Prostate gland (tissue), 2 donors: ENCODE measurements at places on chromosomes 2 and 18. TPM values are rescaled to one million over a fixed set of nuclear protein-coding genes. Genes with fewer than 3 reads are reported as not detected.

DNA sequence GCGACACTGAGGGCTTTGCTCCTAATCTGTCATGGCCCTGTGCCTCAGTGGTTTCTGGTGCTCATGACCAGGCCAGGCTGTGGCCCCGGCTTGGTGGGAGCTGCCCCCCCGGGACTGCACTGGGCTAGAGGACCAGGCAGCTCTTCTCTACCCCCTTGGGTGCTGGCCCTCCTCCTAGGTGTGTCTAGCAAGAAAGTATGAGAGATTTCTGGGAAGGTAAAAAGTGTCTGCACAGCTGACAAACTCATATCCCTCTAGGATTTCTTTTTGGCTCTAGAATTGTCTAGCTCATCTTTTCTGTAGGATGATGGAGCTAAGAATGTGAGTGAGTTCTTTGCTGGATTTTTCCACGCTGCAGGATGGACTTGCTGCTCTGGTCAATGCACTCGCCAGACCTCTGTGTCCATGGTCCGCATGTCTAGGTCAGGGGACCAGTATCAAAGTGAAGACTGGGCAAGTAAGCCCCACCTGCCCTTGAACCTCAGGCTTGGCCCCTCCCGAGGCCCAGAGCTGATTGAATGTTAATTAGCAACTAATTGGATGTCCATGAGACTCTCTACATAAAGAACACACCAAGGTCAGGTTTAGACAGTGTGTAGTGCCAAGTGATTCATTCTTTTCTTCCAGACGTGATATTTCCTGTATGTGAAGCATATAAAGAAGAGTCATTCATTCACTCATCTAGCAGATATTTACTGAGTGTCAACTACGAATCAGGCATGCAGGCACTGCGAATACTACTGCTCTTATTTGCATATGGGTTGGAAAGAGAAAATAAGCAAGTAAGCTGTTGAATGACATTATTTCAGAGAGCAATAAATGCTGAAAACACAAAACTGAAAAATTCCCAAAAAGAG lies 15.6 kb upstream of the PSD4 start:
- H3K27me3 ChIP-seq = no peaks in the 10 kb centered on the region
- H3K4me3 ChIP-seq = peak overlapping the region; percentile 57
- peak overlapping the region; percentile 89 for H3K27ac ChIP-seq
- peaks cover 5% of the 10 kb centered on the region for H3K4me1 ChIP-seq
- H3K36me3 ChIP-seq = no peaks in the 10 kb centered on the region
- no peak for DNase-seq

- H3K27me3 ChIP-seq = no peaks in the 10 kb centered on the region
- no peak for DNase-seq
- no peaks in the 10 kb centered on the region for H3K36me3 ChIP-seq
- no peak overlapping the region for H3K4me3 ChIP-seq
- no peak overlapping the region for H3K27ac ChIP-seq
These were observed 315.9 kb upstream of the THUMPD2 start for GRCh38 chr2:40095000-40095399.

DNA sequence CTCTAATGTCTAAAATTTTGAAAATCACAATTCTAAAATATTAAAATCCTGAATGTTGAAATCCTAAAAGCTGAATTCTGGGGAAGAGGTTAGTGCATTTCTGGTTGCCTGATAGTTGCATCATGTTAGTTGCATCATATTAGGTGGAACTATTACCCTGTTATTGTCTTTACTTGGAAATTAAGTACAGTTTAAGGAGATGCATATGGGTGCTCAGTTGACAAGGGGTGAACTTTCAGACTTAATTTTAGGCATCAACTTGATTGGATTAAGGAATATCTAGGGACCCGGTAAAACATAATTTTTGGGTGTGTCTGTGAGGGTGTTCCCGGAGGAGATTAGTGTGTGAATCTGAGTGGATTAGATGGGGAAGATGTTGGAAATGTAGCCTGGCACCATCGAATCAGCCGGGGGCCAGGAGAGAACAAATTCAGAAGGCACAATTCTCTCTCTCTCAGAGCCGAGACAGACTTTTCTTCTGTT lies 409.8 kb downstream of the PLCL1 start:
- no peaks in the 10 kb centered on the region for H3K36me3 ChIP-seq
- no peaks in the 10 kb centered on the region for H3K4me1 ChIP-seq
- no peak overlapping the region for H3K27ac ChIP-seq
- no peak for DNase-seq
- H3K4me3 ChIP-seq = no peak overlapping the region
- H3K27me3 ChIP-seq = no peaks in the 10 kb centered on the region

DNA sequence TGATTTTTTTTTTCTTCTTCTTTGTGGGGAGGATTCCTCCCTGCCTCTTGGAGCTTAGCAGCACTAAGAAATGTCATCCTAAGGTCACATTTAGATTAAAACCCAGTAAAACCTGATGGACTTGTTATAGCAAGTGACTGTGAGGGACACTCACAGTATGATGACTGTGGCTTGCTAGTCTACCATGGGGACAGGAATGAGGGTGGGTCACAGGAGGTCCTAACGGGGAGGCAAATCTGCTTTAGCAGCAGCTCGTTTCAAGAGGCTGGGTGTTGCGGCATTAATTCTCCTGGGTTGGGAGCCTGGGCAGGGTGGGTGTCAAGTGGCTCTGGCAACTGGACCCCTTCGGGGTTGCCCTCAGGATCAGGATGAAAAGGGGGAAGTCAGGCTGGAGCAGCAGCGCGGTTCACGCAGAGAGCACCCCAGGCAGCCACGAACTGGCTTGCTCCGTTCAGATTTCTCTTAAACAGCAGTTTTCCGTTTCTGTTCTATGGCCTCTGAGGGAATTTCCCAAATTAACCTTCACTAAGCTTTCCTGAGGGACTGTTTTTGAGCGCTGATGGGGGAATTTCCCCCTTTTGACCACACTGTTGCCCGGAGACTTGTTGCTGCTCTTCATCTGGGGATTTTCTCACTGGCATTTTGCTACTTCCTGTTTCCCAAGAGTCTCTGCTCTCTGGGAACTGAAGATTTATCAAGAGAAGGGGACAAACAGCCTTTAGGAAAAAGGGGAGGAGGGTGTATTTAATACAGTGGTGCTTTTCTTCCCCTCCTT lies 59.8 kb upstream of the PELI1 start:
- DNase-seq = no peak
- H3K27ac ChIP-seq = peak overlapping the region; percentile 82
- H3K36me3 ChIP-seq = no peaks in the 10 kb centered on the region
- no peak overlapping the region for H3K4me3 ChIP-seq
- peaks cover 11% of the 10 kb centered on the region for H3K4me1 ChIP-seq
- no peaks in the 10 kb centered on the region for H3K27me3 ChIP-seq

Gene CFAP221
- not detected for total RNA-seq

DNA sequence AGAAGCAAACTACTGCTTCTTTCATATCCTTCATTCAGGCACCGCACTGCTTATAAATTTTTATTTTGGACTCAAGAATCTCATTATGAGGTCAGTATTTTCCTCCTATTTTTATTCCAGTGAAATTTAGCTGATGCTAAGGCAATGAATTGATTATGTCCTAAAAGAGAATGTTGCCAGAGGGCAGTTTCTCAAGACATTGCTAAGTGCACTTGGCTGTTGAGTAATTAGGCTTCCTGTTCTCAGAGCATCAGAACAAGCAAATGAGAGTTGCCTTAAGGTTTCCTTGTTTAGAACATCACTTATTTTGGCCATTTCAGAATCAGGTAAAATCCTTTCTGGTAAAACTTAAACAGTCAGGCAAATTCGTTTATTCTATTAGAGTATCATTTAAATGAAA lies 548.6 kb upstream of the ZEB2 start:
- no peak overlapping the region for H3K27ac ChIP-seq
- no peak overlapping the region for H3K4me3 ChIP-seq
- H3K4me1 ChIP-seq = no peaks in the 10 kb centered on the region
- DNase-seq = no peak

DNA sequence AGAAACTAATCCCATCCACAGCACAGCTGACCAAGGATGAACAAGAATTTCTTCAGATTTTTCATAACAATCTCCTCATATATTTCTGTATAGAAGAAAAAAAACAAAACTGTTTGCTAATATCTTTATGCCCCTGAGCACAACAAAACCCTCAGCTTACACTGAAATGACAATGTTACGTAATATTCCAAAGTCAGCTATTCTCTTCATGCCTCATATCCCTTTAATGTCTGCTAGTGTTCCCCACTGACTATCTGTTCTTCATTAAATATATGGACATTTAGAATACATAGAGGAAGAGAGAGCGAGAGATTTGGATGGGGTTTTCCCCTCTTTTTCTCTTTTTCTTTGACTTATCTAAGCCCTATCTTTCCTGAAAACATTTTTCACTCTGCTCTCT lies 87.9 kb upstream of the GULP1 start:
- no peak overlapping the region for H3K4me3 ChIP-seq
- no peaks in the 10 kb centered on the region for H3K4me1 ChIP-seq
- no peak for DNase-seq

GRCh38 chr2:127455566-127456493 lies 37.6 kb downstream of the PROC start:
- no peaks in the 10 kb centered on the region for H3K27me3 ChIP-seq
- no peak for DNase-seq
- H3K4me3 ChIP-seq = no peak overlapping the region
- no peaks in the 10 kb centered on the region for H3K4me1 ChIP-seq
- no peaks in the 10 kb centered on the region for H3K36me3 ChIP-seq

Gene NDC80
- 2.7 TPM for total RNA-seq

GRCh38 chr2:221197225-221197856 lies 374.8 kb downstream of the EPHA4 start:
- H3K4me3 ChIP-seq = no peak overlapping the region
- DNase-seq = no peak
- no peaks in the 10 kb centered on the region for H3K36me3 ChIP-seq
- H3K4me1 ChIP-seq = no peaks in the 10 kb centered on the region
- no peak overlapping the region for H3K27ac ChIP-seq

Gene DHRS9
- total RNA-seq = 0.34 TPM

Gene SLC9A4
- total RNA-seq = not detected

GRCh38 chr2:179239195-179239594 lies 25.4 kb downstream of the SESTD1 start:
- H3K27me3 ChIP-seq = no peaks in the 10 kb centered on the region
- no peak overlapping the region for H3K27ac ChIP-seq
- no peaks in the 10 kb centered on the region for H3K36me3 ChIP-seq
- no peak for DNase-seq
- no peaks in the 10 kb centered on the region for H3K4me1 ChIP-seq

Gene KCNIP3
- 5.1 TPM for total RNA-seq

DNA sequence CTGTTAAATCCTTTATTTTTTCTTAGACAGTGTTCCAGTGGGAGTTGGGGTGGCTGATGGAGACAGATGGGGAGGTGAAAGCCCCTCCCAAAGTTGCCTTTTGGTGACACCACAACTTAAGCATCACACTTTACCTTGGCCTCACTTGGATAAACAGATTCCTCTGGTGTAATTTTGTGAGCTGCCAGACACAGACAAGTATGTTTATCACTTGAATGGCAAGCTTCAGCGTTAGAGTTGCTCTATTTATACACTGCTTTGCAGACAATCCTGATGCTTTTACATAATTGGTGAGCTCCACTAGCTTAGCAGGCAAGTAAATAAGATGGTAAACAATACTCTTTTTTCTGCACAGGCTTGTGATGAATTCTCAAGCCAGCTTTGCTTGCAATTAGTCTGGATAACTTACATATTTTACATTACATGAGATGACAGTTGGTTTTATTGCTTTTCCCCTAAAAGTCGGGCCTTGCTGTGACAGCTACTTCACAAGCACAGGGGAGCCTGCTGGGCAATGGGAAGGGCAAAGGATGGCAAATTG lies 226.2 kb downstream of the SLC8A1 start:
- DNase-seq = no peak
- no peak overlapping the region for H3K4me3 ChIP-seq
- no peak overlapping the region for H3K27ac ChIP-seq
- H3K36me3 ChIP-seq = no peaks in the 10 kb centered on the region

Gene FN1
- total RNA-seq = 84.2 TPM

DNA sequence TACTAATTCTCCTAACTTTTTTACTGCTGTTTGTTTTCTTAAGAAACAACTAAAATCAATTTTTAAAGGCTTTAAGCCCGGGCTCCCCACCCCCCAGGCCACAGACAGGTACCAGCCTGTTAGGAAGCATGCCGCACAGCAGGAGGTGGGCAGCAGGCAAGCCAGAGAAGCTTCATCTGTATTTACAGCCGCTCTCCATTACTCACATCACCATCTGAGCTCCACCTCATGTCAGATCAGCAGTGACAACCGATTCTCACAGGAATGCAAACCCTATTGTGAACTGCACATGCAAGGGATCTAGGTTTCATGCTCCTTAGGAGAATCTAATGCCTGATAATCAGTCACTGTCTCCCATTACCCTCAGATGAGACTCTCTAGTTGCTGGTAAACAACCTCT lies 517.0 kb downstream of the NRXN1 start:
- no peaks in the 10 kb centered on the region for H3K4me1 ChIP-seq
- H3K4me3 ChIP-seq = no peak overlapping the region
- no peaks in the 10 kb centered on the region for H3K27me3 ChIP-seq
- H3K36me3 ChIP-seq = no peaks in the 10 kb centered on the region
- no peak for DNase-seq

- DNase-seq = no peak
- no peaks in the 10 kb centered on the region for H3K27me3 ChIP-seq
- no peaks in the 10 kb centered on the region for H3K36me3 ChIP-seq
- H3K4me1 ChIP-seq = peaks cover 4% of the 10 kb centered on the region
- no peak overlapping the region for H3K27ac ChIP-seq
These were observed 2.4 kb downstream of the TTN start for GRCh38 chr2:178804791-178805190.

Gene CD226
- total RNA-seq = 0.59 TPM

- no peaks in the 10 kb centered on the region for H3K36me3 ChIP-seq
- H3K27me3 ChIP-seq = no peaks in the 10 kb centered on the region
- DNase-seq = peak; percentile 35
- no peaks in the 10 kb centered on the region for H3K4me1 ChIP-seq
- H3K27ac ChIP-seq = peak overlapping the region; percentile 93
These were observed 4.2 kb downstream of the IRS1 start for GRCh38 chr2:226795281-226796011.

DNA sequence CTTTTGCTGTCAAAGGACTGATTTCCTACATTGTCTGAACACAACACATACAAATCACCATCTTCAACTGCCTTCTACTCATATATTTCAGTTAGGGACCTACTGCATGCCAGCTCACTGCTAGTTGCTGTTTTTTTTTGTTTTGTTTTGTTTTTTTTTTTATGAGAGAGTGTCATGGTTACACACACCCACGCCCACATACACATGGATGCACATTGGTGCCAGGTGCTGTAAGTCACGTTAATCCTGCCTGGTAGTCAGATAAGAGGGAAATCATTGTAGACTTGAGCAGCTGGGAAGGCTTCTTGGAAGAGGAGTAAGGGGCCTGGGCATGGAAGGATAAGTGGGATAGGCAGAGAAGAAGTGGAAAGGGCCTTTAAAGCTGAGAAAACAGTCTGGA lies 209.9 kb downstream of the TDRD15 start:
- no peak overlapping the region for H3K4me3 ChIP-seq
- no peak overlapping the region for H3K27ac ChIP-seq
- no peaks in the 10 kb centered on the region for H3K4me1 ChIP-seq
- no peaks in the 10 kb centered on the region for H3K36me3 ChIP-seq
- no peak for DNase-seq
- H3K27me3 ChIP-seq = no peaks in the 10 kb centered on the region

Gene FSIP2
- 7.3 TPM for total RNA-seq

Gene SCTR
- not detected for total RNA-seq

GRCh38 chr2:98828793-98829371 lies 98.0 kb upstream of the MGAT4A start:
- H3K4me1 ChIP-seq = no peaks in the 10 kb centered on the region
- no peaks in the 10 kb centered on the region for H3K27me3 ChIP-seq

- H3K4me3 ChIP-seq = no peak overlapping the region
- no peak for DNase-seq
- H3K27ac ChIP-seq = no peak overlapping the region
- H3K27me3 ChIP-seq = no peaks in the 10 kb centered on the region
- H3K4me1 ChIP-seq = no peaks in the 10 kb centered on the region
- no peaks in the 10 kb centered on the region for H3K36me3 ChIP-seq
These were observed 62.4 kb upstream of the OTOF start for GRCh38 chr2:26540306-26540705.
